Fibroblast of skin of left quadriceps (primary cell): ENCODE measurements at places on chromosomes 11 and 22.

GRCh38 chr11:122202951-122203456 is 87.0 kb upstream of the BLID start:
- no peak for DNase-seq

- DNase-seq, result no peak
Measured at GRCh38 chr11:125935056-125935455, 10.8 kb upstream of the VSIG10L2 start.

DNA sequence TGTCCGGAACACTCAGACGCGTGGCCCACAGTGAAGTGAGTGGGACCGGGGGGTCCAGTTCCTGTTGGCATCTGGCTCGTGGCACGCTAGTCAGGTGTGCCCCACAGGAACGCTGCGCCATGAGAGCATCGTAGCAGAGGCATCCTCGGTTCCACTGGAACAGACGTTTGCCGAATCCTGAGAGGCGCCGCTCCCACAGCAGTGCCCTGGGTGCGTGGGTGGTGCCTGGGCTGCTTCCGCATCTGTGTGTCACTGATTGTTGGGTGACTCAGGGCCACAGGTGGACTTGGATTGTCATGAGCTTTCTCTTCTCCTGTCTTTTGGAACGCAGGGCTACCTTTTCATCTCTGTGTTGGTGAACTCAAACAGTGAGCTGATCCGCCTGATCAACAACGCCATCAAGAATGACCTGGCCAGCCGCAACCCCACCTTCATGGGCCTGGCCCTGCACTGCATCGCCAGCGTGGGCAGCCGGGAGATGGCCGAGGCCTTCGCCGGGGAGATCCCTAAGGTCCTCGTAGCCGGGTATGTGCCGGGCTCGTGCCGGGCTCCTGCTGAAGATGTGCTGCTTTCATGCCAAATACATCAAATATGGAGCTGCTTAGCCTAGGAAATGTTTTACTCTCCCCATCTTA is 46.2 kb downstream of the AP2A2 start:
- no peak for DNase-seq

DNA sequence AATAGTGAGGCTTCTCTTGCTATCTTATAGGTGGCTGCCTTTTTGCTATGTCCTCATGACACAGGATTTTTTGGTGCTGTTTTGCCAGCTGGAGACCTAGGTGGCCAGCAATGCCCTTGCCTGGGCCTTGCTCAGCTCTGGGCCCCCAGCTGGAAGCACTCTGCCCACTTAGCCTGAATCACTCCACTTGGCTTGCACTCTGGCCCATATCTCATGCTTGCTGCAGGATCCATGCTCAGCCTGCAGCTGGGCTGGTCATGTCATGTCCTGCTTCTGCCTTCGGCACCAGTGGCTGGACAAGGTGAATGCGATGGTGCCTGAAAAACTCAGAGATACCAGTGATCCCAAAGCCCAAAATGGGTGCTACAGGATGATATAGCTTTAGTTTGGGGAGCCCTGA is 818.6 kb upstream of the FAT3 start:
- DNase-seq, result no peak

DNA sequence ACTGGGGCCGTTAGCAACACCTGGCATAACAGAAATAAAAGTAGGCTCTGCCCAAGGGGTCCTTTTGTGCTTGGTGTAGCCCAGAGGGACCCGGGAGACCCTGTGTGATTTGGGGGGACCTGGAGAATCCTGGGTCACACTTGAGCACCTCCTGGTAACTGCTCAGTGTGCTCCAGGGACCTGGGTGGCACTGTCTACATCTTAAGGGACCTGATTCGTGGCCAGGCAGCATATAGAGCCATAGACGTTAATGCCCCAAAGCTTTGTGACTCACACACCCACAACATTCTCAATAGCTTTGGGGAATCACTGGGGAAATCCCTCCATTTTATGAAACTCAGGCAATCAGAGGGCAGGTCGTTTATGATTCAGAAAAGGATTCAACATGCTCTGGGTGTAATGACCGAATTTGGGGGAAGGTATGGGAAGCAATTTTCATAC is 3.6 kb upstream of the IGF2 start:
- DNase-seq, result no peak
